ENCODE measurements at places on chromosomes 6 and 20. TPM values are rescaled to one million over a fixed set of nuclear protein-coding genes. Genes with fewer than 3 reads are reported as not detected.

DNA sequence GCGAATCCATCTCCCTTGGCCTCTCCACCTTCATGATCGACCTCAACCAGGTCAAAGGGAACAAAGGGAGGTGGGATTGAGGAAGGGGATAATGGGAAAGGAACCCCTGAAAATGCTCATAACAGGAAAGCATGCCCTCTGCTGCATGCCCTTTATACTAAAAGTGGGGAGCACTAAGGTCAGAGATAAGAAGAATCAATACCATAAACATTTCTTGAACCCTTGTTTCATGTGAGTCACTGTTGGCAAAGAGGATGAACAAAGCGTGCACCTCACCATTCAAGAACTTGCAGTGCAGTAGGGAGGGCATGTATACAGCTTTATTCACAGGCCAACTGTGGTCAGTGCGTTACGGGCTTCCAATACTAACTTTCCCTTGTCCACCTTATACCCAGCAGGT lies 1.7 kb upstream of the SAPCD1 start:
- no peaks in the 10 kb centered on the region for H3K36me3 ChIP-seq
- H3K4me1 ChIP-seq = no peaks in the 10 kb centered on the region
- no peak for DNase-seq
- no peak overlapping the region for H3K4me3 ChIP-seq
- no peaks in the 10 kb centered on the region for H3K27me3 ChIP-seq
- H3K27ac ChIP-seq = no peak overlapping the region

DNA sequence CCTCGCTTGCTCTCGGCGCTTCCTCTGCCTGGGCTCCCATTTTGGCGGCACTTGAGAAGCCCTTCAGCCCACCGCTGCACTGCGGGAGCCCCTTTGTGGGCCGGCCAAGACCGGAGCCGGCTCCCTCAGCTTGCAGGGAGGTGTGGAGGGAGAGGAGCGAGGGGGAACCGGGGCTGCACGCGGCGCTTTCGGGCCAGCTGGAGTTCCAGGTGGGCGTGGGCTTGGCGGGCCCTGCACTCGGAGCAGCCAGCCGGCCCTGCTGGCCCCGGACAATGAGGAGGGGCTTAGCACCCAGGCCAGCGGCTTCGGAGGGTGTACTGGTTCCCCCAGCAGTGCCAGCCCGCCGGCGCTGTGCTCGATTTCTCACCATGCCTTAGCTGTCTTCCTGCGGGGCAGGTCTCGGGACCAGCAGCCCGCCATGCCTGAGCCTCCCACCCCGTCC lies 10.2 kb upstream of the SRPK1 start:
- DNase-seq = no peak
- H3K4me1 ChIP-seq = no peaks in the 10 kb centered on the region
- no peak overlapping the region for H3K4me3 ChIP-seq
- no peaks in the 10 kb centered on the region for H3K27me3 ChIP-seq
- H3K27ac ChIP-seq = no peak overlapping the region

- H3K36me3 ChIP-seq = no peaks in the 10 kb centered on the region
- peak within 1 kb of the TSS; percentile 59 for H3K4me3 ChIP-seq
Measured at GRCh38 chr20:63536997-63537524, at the start of gene PTK6. Gene PTK6 (minus strand): TSS chr20:63537376. CDS start chr20:63537314, 62 bp downstream.

DNA sequence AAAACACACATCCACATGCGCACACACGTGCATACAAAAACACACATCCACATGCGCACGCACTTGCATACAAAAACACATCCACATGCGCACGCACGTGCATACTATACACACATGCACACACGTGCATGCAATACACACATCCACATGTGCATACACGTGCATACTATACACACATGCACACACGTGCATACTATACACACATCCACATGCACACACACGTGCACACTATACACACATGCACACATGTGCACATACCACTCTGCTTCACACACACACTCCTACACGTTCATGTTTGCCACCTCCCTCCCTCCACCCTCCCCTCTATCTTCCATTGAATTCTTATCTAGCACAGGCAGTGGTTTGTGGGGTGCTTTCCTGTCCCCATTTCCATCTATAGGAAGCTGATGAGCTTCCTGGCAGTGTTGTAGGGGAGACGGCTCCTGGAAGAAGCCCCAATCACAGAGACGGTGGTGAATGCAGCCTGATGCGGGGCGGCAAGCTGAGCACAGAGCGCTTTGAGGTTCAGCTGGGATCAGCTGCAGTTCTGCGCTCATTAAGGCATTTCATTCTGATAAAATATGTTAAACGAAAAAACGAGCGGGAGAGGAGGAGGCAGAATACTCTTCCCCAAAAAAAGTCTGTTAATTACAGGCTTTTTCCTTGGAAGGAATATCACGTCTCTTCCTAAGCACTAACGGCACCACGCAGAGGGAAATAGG lies 287.7 kb downstream of the TAF4 start:
- H3K36me3 ChIP-seq = no peaks in the 10 kb centered on the region
- no peak overlapping the region for H3K27ac ChIP-seq
- H3K4me1 ChIP-seq = no peaks in the 10 kb centered on the region
- no peak overlapping the region for H3K4me3 ChIP-seq
- no peak for DNase-seq

DNA sequence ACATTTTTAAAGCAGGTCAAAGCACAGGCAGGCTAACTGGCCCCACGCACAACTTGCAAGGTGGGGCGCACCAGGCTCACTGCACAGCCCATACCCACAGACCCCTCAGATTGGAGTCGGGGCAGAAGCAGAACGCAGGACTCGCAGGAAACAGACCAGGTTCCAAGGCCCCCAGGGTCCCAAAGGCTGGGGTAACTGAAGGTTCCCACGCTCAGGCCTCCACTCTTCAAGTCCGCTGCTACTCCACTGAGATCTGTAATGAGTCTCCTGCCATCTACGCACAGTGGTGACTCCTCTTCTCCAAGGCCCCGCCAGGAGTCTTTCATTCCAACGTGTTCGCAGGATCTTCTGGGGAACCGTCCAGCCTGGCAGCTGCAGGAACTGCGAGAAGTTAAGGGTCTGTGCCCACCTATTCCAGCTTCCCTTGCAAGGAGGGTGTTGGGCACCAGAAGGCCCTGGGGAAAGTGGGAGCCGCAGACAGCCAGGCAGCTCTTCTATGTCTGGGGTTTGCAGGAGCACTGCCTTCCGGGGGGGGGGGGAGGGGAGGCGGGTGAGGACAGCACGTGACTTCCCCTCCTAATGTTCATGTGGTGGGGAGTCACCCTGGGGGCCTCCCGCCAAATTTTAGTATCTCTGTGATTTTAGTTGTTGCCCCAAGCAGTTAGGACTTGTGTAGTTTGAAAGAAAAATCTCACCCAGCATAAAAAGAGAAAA lies 2.0 kb upstream of the TAF4 start:
- no peak for DNase-seq
- no peaks in the 10 kb centered on the region for H3K27me3 ChIP-seq
- no peaks in the 10 kb centered on the region for H3K36me3 ChIP-seq
- peak overlapping the region; percentile 94 for H3K4me3 ChIP-seq
- no peak overlapping the region for H3K27ac ChIP-seq
- peaks cover 26% of the 10 kb centered on the region for H3K4me1 ChIP-seq

SLC13A3 gene
- total RNA-seq = 0.36 TPM

ALDH8A1 gene
- 2.3 TPM for total RNA-seq
